Kidney epithelial cell (primary cell): ENCODE measurements at places on chromosomes 2 and 18. TPM values are rescaled to one million over a fixed set of nuclear protein-coding genes. Genes with fewer than 3 reads are reported as not detected.

Gene DIPK1C
- not detected in 2 replicates for total RNA-seq

DNA sequence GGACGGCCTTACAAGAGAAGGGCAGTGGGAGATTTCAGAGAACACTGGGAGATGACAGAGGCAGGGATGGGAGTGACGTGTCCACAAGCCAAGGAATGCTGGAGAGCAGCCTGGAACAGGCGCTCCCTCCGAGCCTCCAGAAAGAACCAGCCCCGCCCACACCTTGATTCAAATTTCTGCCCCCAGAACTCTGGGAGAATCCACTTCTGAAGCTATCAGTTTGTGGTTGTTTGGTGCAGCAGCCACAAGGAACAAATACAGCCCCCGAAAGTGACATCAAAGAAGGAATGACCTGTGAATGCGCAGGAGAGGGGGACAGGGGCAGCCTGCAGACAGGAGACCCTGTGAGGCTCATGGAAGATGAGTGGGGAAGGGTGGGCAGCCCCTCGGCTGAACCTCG is 67.3 kb downstream of the TWIST2 start:
- no peak for DNase-seq

- DNase-seq: no peak
These were observed 77.5 kb upstream of the RANBP2 start for GRCh38 chr2:108641756-108642155.

DNA sequence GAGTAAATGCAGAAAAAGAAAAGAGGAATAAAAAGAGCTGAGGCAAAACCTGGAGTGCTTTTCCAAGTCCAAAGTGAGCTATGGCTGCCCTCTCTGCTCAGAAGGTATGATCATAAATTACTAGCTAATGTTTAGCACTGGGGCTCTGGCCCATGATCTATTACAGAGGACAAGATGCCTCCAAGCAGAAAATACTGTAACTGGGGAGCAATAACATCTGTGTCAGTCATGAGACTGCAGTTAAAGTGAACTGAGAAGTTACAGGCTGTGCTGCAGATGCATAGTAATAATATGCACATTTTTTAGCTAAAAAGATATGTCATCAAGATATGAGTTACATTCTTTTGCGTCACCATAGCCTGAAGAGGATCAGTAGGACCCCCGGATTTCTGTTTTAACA is 209.4 kb upstream of the RBBP8 start:
- DNase-seq: no peak

- no peak for DNase-seq
These were observed 18.7 kb upstream of the DHRS9 start for GRCh38 chr2:169050476-169051240.

GRCh38 chr2:51960841-51961335 is 929.0 kb upstream of the NRXN1 start:
- DNase-seq: no peak
